ENCODE measurements at places on chromosomes 16 and 17.

DNA sequence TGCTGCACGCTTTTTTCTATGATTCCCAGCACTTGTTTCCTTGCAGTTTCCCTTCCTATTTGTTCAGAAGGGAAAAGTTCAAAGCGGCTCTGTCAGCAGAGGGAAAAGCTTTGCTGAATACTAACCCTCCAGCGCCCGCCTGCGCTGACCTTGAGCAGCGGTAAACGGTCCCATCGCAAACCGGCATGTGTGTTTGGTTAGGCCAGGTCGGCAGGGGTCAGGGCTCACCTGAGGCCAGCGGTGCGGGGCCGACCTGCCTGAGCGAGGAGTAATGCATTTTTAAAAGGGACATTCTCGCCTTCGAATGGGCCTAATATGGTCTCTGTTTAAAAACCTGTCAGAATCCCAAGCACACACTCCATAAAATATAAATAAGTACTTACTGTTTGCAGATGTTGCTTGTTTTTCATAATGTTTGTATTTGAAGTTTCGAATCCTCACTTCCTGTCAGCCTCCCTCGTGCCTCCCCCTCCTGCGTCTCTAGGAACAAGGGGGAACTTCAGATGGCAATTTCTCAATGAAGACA lies 110.1 kb downstream of the IRX3 start:
- no peak for DNase-seq

GRCh38 chr16:88809068-88809675 lies 2.6 kb downstream of the APRT start:
- no peak for DNase-seq

DNA sequence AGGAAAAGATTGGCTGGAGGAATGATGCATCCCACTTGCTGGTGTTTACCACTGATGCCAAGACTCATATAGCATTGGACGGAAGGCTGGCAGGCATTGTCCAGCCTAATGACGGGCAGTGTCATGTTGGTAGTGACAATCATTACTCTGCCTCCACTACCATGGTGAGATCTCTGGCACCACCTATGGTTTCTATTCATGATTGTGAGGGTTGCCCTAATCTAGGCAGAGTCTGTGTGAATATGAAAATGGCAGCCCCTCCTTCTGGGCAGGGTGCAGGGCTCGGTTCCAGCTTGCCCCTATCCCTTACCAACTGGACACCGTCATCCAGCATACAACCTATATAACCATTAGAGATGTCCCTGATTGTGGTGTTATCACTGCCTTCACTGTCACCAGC lies 33.4 kb downstream of the ITGB3 start:
- DNase-seq, result no peak

DNA sequence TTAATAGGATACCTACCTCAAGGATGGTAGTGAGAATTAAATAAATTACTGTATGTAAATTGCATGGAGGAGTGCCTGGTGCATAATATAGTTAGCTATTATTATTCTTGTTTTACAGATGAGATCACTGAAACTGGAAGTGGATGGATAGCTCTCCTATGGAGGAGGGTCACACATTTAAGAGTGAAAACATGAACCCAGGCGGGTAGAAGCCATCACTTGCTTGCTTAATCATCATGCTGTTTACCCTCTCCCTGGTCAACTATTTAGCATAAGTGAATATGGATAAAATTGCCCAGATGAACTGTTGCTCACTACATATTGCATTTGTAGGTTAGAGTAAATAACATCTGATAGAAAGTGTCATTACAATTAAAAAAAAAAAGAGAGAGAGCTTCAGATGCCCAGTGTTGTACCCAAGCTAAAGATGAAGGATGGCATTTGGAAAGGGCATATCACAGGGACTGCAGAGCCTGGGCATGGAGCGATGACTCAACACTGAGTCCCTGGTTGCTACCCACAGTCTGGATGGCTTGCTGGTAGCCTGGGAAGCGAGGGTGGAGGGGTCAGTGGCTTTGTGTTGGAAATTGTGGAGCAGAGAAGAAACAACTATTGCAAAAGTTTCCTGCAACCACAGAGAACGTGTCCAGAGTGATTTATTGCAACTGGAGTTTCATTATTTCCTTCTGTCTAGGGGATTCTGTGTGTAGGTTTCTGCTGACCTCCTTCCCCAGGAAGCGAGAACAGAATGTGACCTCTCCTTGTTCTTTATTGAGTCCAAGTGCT lies 414.4 kb downstream of the SHISA9 start:
- DNase-seq, result no peak

- DNase-seq, result no peak
These were observed 12.4 kb downstream of the METTL9 start for GRCh38 chr16:21611556-21612384.

GRCh38 chr17:17091276-17091675 lies 49.0 kb downstream of the MPRIP start:
- no peak for DNase-seq

- no peak for DNase-seq
These were observed 140.9 kb downstream of the KCNJ2 start for GRCh38 chr17:70310221-70310672.

GRCh38 chr16:82088483-82088882 lies 53.4 kb downstream of the HSD17B2 start:
- no peak for DNase-seq

DNA sequence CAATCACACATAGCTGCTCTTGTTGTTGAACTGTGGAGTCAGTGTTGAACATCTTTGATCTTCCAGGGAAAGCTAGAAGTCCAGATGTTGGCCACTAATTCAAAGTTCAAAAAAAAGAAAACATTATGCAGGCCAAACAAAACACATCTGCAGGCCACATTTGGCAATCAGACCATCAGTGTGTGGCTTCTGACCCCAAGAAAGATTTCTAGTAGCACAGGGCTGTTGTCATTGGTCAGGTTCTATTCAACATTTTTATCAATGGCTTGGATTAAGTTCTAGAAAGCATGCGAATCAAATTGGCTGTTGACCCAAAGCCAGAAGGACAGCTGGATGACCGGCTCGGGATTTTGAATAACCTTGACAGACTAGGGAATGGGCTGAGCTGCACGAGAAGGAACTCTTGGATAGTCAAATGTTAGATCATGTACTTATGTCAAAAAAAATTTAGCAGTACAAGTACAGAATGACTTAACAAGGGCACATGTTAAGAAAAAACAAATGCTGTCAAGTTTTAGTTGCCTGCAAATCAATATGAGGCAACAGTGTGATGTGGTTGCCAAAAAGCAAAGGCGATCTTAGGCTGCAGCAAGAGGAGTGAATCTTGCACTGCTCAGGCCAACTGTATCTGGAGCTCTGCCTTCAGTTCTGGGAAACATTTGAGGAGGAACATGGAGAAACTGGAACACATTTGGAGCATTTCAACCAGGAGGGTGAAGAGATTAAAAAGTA lies 187.6 kb downstream of the RGS9 start:
- no peak for DNase-seq

DNA sequence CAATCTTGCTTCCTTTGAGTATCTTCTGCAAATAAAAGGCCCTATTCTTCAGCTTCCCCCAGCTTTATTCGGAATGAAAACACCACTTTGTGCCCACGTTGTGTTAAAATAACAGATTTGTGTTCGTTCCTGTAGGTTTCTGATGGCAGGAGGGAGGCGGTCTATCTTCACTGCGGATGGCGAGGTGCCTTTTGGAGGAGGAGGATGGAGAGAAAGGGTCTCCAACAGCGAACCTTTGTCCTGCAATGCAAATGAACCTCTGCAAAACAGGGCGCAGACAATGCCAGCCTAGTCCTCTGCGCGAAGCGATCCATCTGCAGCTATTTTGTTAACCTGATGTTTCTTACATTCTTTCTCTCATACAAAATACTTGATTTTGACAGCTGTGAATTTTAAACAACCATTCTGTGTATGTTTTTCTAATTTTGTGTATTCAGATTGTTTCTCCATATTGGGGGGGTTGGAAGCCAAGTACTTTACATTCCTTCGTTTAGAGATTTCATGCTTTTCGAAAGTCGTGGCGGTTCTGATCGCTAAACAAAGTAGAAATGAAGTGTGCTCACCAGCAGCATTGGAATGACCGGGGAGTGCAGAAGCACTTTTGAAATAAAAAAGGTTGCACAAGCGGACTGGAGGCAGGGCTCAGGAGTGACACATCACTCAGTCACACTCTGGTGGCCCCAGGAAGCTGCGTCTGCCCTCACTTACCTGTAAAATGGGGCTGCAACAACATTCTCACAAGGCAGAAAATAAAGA lies 279.0 kb upstream of the IRX5 start:
- DNase-seq, result no peak

DNA sequence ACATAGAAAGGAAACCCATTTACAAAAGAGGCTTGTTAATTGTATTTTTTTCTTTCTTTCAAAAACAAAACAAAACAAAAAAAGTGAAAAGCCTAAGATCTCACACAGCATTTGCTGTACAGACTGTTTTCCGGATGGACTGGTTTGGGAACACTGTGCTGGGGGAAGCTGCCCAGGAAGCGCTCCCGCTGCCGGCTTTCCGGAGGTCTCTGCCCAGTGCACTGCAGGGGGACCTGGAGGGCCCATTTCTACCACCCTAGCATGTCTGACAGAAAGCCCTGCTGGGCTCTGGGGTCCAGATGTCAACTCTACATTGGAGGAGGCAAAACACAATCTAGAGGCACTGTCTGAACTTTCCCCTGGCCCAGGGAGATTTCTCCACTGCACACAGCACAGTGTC lies 26.3 kb upstream of the CLEC18B start:
- DNase-seq, result no peak

DNA sequence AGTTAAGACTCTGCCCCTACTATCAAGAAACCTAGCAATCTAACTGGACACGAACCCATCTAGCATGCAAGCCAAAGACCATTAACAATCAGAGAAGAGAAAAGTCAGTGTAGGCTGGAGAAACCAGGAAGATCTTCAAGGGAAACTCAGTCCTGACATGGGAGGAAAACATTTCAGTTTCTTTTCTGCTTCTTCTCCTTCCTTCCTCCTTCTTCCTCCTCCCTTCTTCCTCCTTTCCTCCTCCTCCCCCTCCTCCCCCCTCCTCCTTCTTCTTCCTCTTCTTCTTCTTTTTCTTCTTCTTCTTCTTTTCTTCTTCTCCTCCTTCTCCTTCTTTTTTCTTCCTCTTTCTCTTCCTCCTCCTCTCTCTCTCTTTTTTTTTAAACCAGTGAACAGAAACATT lies 29.6 kb upstream of the SHISA9 start:
- no peak for DNase-seq

DNA sequence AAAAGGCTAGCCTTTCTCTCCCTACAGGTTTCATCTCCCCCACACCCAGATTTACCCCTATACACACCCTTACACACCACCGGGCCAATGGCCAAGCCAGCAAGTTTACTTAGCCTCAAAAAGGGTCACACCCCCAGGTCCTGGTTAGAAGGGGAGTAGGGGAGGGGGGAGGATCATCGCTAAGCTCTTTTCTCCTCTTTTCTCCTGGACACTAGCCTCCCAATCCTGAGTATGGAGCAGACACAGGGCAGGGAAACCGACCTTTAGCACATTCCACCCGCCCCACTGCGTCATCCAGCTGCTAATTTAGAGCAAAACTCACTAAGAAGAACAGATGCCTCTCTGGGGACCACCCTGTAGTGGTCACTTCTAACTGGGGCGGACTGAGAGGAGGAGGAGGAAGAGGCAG lies 4.4 kb downstream of the ACLY start:
- DNase-seq, result no peak

GRCh38 chr16:5349101-5349500 lies 251.5 kb upstream of the EEF2KMT start:
- DNase-seq, result no peak

DNA sequence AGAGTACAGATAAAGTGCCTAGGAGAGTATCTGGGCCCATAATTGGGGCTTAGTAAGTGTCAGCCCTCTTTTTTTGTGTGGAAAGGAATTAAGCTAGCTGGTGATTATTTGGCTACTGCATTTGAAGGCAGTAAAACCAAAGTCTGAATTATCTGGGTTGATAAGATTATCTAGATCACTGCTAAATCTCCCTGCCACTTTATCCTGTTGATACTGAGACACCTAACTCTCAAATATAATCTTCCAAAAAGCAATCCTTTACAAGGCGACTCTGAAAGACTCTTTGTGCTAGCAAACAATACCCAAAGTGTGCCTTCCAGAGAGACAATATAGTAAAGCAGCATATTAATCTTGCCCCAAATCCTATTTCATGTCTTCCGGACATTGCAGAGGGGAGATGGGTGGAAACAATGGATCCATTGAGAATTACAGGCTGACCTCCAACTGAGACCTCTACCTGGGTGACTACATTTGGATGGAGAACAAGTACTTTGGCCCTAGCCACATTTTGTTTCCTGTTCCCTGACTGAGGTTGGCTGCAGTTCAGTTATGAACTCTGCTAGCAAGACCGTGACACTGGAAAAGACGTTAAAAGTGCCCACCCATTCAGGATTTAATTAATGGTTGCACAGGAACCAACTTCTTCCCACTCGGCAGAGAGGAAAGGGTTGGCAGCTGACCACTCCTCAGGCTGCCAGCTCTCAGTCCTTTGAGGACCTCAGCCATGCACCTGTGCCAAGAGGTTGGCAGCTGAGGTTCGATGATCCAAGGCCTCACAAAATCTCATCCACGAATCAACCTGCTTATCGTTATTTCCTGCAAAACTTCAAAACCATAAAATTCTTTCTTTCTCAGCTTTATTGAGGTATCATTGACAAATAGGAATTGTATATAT lies 72.6 kb downstream of the SYCE1L start:
- no peak for DNase-seq

GRCh38 chr17:44219108-44219615 lies 313 bp downstream of the UBTF start:
- DNase-seq, result peak; percentile 59

DNA sequence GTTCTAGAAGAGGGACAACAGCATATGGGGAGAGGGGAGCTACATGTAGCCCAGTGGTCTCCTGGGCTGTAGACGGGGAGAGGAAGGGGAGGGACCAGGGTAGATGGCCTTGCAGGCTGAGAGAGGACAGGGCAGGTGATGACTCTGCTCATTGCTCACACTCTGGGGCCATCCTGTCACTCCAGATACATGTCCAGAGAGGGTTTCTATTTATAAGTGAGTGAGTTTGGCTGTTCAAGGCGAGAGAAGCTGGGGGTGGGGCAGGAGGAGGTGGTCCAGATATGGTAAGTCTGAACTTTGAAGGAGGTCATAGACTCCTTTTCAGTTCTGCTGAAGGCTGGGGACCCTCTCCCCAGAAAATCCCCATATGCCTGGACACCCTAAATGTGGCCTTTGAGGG lies 22.2 kb downstream of the CACNA1G start:
- no peak for DNase-seq

Measured in activated CD4-positive, alpha-beta T cell treated with anti-CD3 and anti-CD28 coated beads for 1 hour (primary cell).